Hepatic stellate cell (primary cell): ENCODE measurements at places on chromosomes 6 and 20.

GRCh38 chr6:89204096-89204495 lies 13.1 kb downstream of the GABRR1 start:
- no peak for DNase-seq

- DNase-seq: no peak
Observed at GRCh38 chr20:63843222-63843621, 12.2 kb upstream of the ZBTB46 start.

DNA sequence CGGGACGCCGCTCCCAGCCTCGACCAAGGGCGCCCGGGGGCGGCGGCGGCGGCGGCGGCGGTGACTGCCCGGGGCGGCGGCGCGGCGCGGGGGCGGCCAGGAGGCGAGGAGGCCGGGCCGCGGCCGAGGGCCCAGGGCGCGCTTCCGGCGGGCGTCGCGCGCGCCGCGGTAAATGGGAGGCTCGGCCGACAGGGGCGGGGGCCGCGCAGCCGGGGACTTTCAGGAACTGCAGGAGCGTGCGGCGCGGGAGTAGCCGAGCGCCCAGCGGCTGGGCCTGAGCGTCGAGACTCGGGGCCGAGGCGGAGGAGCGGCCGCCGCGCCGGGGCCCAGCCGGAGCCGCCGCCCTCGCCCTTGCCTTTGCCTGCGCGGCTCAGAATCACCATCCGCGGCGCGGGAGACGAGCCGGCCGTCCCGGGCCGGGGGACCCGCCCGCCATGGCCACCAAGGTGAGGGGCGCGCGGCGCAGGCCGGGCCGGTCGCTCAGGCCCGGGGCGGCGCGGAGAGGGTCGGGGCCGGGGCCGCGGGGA lies at the start of gene SNX9:
SNX9 (plus strand) TSS at position 246 of the 527 bp plus-strand sequence; CDS start at position 435, 189 bp downstream.
- DNase-seq: peak; percentile 64

DNA sequence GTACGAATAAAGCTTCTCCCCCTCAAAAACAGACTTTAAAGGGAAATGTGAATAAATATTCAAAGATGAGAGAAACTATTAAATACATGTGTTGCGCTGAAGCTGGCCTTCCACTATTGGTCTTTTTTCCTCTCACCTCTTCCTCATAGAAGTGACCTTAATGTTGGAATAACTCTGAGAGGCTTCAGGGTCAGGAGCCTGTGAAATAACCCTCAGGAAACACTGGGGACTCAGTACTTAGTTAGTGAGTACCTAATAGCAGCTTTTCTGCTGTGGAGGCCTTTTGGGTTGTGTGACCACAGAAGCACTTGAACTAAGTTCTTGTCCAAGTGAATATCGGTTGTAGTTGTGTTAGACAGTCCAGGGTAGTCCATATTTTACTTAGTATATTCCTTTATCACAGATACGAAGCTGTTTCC lies 799 bp upstream of the SHPRH start:
- no peak for DNase-seq

- DNase-seq: no peak
Observed at GRCh38 chr6:51339728-51340127, 521.1 kb downstream of the TFAP2B start.

DNA sequence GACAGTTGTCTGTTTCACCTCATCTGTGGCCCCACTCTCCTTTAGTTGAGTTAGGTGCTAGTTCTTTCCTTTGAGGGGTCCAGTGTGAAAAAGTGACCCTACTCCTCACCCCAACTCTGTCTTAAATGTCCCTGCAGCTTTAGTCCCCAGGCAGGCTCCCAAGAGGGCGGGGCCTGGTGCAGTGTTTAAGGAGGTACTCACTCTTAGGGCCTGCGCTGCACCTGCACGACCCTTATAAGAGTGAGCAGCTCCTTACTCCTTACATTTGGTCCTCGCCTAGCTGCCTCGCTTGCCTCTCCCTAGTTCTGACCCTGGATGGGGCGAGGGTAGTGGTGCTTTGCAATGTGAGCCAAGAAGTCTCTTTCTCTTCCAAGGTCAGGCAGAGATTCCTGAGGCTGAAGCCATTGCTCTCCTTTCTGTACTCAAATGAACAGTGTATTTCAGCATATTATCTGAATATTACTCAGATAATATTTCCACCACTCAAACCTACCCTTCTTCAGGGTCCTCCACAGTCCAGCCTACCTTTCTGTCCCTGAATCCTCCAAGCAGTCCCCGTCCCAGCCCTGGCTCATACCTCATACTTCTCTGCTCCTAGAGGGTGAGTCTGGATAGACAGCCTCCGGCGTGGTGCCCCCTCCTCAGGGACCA lies 11.9 kb upstream of the VEGFA start:
- no peak for DNase-seq

GRCh38 chr6:136696783-136697364 lies 95.4 kb downstream of the MAP3K5 start:
- no peak for DNase-seq

GRCh38 chr6:89542081-89542857 lies 96.3 kb downstream of the LYRM2 start:
- no peak for DNase-seq

DNA sequence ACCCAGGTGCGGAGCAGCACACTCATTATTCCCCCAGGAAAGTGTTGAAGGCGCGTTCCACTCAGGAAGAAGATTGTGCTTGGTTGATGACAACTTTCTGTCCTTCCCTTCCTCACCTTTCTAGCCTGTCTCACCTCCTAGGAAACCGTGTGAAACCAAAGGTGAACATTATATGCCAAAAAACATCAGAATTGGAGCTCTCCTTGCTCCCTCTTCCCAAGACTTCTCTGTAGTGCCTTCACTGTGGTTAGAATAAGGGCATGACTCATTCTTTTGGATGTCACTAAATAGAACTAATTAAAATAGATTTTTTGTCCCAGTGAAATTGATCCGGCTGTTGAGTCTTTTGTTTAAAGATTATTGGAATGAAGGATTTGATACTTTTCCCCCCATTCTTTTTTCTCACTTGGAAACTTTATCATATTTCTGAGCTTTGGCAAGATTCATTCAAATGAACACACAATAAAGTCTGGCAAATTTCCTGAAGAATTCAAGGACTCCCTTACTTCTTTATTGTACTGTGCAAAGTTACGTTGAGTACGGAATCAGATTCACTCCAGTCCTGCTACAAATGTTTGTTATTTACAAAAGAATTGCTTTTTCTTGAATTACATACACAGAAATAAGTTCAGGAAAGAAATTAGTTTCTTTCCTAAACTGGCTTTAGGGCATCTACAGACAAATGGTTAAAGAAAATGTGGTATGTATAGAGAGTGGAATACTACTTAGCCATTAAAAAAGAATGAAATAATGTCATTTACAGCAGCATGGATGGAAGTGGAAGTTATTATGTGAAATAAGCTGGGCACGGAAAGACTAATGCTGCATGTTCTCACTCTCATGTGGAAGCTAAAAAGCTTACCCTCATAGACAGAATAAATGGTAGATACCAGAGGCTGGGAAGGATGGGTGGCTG lies 142.8 kb upstream of the AKAP12 start:
- no peak for DNase-seq

DNA sequence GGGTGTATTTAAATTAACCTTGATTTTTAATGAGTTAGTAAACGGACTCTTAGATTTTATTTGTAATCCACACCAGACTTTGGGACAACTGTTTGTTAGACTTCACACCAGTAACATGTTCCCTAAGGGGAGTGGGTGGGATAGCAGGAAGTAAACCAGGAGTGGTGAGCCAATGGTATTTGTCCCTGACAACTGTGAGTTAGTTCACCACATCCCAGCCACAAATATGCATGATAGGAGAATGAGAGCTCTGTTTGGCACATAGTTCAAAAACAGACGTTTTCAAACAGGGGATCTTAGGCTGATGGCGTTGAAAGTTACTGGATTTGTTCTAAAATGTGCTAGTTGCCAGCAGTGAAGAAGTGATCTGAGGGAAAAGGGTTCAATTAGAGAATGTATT lies 18.7 kb upstream of the COL10A1 start:
- peak; percentile 60 for DNase-seq

DNA sequence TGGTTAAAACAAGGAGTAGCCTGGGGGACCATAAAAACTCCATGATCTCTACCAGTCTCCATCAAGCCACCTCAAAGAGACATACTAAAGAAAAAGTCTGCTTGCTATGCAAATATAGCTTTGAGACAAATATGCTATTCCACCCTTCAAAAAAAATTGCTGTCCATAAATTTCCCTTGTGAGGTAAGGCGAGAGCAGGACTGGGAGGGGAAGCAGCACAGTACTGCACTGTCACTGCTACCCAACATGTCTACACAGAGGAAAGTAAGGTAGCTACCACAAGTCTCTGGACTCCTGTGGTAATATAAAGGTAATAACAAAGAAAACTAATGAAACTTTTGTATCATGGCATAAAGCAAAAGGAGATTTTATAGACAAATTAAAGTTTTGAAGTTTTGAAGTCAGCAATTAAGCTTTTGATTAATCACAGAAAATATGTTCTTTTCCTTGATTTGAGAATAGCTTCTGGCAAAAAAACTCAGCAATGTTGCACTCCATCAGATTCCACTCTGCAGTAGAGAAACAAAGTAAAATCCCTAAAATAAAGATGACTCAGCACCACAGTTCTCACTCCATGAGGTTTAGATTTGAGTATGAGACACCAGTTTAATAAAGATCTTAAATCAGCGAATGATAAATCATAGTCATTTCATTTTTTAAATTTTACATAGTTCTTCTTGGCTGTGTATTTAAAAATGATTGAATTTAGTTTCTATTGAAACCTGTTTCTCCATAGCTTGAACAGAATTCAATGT lies 602.4 kb downstream of the COL12A1 start:
- no peak for DNase-seq

- DNase-seq: no peak
Observed at GRCh38 chr6:71902261-71902660, 15.9 kb downstream of the RIMS1 start.

GRCh38 chr20:36988494-36988966 lies 37.0 kb upstream of the SAMHD1 start:
- DNase-seq: no peak

DNA sequence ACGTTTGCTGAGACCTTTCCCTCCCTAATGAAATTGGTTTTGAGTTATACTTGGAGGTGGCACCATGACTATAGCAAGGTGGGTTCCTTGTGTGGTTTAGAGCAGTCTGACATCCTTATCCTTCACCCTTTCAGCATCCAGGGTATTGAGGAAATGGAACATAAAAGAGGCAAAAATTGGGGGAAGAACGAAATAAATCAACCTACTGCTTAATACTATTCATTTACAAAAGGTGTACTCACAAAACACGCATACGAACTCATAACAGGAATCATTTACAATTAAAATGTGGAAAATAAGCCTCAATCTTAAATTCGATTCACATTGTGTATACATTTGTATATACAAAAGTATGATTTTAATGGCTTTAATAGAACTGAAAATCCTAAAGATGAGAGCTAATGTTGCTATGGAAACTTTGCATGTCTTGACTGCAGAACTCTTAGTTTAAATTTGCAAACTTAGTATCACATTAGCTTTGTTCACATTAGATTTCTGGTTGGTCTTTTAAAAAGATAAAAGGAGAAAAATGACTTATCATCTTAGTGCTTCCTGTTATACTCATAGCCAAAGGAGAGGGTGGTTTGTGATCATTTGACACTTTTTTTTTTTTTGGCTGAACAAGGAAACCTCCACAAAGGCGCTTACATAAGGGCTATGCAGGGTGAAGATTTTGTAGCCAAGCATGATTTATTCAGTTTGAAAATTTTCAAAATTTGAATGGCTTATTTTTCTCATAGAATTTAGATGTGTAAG lies 76.1 kb upstream of the ATXN1 start:
- DNase-seq: no peak

GRCh38 chr20:46487628-46488027 lies 25.7 kb downstream of the ZNF334 start:
- DNase-seq: no peak

GRCh38 chr6:15475261-15475660 lies 187.6 kb downstream of the DTNBP1 start:
- DNase-seq: no peak

DNA sequence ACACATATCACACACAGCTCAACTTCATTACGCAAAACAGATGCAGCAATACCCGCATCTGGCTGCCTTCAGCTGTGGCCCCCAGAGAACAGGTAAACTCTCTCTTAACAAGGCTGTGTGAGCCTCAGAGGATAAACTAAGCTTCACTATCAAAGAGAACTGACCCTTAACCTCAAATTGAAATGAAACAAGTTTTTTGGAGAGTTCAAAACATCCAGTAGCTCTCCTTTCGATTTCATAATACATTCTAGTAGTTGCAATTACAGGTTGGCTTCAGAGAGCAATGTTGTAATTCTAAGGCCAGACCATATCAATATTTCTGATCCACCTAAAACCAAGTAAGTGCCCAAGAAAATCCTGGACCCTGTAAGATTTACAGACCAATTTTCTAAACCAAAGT lies 113.5 kb downstream of the FAXC start:
- no peak for DNase-seq

DNA sequence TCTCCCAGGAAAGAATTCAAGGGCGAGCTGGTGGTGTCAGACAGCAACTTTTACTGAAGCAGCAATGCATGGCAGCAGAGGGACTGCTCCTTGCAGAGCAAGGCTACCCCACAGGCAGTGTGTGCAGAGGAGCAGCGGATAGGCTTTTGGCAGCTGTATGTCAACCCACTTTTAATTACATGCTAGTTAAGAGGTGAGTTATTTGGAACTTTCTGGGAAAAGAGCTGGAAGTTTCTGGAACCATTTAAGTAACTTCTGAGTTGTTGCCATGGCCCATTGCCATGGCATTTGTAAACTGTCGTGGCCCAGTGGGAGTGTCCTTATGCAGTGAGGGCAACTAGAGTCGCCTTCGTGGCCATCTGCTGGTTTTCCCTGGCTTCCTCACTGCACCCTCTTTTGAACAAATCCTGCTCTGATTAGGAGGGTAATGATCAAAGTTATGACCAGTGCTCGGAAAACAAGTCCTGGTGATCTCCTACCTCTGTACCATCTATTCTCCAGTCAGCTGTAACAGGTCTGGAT lies 34.0 kb downstream of the BPIFB4 start:
- no peak for DNase-seq

- no peak for DNase-seq
Observed at GRCh38 chr20:58544286-58544685, 29.1 kb upstream of the APCDD1L start.

GRCh38 chr6:159790956-159791598 lies 810 bp downstream of the MRPL18 start:
- no peak for DNase-seq

GRCh38 chr6:145816392-145816791 lies 1.8 kb upstream of the FBXO30 start:
- DNase-seq: no peak

GRCh38 chr6:89410231-89410761 lies 1.8 kb downstream of the RRAGD start:
- DNase-seq: no peak

GRCh38 chr6:125274935-125275334 lies 26.8 kb downstream of the HDDC2 start:
- DNase-seq: no peak

DNA sequence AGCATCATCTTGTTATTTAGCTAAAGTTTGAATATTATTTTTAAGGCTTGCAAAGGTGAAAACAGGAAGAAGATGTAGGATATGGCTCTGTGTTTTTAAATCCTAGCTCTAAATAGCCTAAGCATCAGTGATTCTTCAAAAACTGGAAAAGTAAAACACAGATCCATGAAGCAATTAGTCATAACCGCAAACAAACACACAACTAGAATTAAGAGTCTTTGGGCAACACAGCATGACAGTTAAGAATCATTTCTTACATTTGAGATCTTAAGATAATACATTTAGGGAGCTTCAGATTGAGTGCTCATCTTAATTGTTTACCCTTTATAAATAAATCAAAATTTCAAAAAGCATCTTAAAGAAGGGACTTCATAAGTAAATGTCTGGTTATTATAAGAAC lies 115.8 kb upstream of the MAP7 start:
- DNase-seq: no peak

GRCh38 chr6:130776287-130776925 lies 50.8 kb upstream of the SMLR1 start:
- no peak for DNase-seq

- DNase-seq: peak; percentile 86
Observed at GRCh38 chr6:111591370-111591900, 14.2 kb downstream of the TRAF3IP2 start.
